Thymus (tissue), 14 donors: ENCODE measurements at places on chromosomes 7 and 10.
A peak's percentile ranks its signal among the peaks of the same experiment; 100 is the strongest.

GRCh38 chr10:111548084-111548726 lies 471.4 kb downstream of the ADRA2A start:
- no peak for DNase-seq

DNA sequence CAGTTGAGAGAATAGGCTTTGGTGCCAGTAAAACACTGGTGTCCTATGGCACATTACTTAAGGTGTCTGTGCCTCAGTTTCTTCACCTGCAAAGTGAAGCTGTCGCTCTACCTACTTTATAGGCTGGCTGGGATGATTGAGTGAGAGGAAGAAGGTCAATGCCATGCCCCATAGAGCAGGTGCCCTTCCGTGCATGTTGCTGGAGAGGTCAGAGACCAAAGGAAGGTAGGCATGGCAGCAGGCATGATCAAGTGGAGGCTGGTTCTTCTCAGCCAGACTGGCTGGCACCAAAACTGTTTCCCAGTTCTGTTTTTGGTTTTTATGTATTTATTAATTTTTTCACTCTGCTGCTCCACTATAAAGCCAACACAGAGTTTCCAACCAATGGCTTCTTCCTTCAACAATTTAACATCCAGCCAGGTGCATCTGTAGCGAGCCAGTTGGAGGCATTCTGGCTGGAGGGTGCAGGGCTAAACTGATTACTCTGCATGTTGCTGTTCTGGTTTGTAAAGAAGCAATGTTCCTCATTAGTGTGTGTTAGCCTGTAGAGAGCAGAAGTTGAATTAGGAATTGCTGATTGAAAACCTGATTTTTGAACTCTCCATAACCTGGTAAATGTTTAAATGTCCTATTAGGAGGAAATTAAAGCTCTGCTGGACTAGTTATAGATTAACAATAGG lies 144.3 kb upstream of the TNS3 start:
- no peak for DNase-seq

GRCh38 chr10:126892226-126893175 lies 12.7 kb upstream of the DOCK1 start:
- DNase-seq = no peak

GRCh38 chr7:158758586-158759244 lies 54.1 kb upstream of the NCAPG2 start:
- no peak for DNase-seq

GRCh38 chr10:43930243-43930642 lies 281.6 kb upstream of the ZNF32 start:
- DNase-seq = no peak

DNA sequence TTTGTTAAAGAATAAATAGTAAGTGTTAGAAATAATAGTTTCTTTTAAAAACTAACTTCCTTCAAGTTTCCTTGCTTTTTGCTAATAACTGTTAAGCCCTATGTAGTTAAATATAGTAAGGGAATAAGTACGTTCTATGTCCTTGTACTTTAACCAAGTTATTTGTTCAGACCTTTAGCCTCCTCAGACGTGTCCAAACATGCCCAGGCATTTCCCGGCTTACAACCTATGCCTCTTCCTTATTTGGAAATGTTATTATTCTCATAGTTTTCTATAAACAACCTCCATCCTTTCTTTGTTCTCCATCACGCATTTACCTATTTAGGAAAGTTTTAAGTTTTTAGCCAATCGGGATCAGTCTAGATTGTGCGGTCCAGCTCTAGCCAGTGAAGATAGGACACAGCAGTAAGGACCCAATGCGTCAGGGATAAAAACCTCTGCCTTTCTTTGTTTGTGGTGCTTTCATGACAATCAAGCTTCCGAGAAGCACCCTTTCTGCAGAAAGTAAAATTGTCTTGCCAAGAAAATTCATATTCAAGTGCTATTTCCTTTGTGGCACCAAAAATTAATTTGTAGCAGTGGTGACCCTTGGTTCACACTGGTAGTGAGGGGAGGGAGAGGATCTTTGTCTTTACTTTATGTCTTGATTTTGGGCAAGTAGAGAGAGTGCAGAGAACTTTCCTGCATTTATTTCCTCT lies 851.3 kb upstream of the POM121L12 start:
- no peak for DNase-seq

DNA sequence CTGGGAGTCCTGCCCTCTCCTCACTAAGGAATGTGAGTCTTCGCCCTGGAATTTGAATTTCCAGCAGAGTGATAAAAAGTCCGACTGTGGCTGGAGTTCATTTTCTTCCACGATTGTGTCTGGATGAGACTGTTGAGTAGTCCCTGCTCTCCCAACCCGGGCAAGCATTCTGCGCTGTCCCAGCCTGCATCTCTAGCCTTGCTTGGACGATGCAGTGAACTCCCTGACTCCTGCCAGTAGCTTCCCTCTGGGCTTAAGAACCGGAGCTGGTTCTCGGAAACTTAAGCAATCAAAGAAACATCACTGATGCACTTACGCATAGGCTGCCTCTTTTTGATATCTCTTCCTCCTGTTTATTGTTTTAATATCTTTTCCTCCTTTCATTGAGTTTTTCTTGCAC lies 116.0 kb upstream of the FZD8 start:
- DNase-seq = no peak

- peak; percentile 17 for DNase-seq
Observed at GRCh38 chr10:100621360-100622205, 85.8 kb downstream of the HIF1AN start.

- no peak for DNase-seq
Observed at GRCh38 chr10:14889318-14889717, 10.7 kb downstream of the SUV39H2 start.

DNA sequence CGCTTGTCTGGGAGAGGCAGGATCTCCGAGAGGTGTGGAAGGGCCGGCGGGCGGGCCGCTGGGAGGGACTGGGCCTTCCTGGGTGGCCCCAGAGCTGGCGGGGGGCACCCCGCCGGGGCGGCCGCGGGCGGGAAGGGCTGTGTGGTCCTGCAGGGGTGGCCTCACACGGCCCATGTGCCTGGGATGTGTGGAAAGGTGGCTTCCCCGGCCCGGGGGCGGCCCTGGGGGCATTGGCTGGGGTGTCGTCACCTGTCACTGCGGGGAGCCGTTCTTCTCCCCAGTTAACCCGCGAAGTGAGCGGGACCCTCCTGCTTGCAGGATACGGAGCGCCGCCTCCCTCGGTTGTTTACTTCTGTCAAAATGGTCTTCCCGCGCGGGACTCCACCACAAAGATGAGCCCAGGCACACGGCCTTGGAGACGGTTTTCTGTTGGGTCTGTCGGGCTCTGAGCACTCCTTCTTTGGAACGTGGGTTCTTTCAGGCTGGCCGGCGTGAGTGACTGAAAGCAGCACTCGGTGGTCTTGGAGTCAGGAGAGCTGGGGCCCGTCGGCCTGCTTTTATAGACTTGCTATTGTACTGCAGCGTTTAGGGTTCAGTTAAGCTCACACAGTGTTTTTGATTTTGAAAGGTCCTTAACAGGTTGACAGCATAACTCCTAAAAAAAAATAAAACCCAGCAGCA lies 700 bp downstream of the SMC3 start:
- DNase-seq = peak; percentile 56

GRCh38 chr10:77378366-77379349 lies 258.9 kb downstream of the KCNMA1 start:
- no peak for DNase-seq

- DNase-seq = no peak
Observed at GRCh38 chr10:125121003-125121402, 39.4 kb downstream of the CTBP2 start.
